ENCODE measurements at places on chromosomes 5 and 9.

DNA sequence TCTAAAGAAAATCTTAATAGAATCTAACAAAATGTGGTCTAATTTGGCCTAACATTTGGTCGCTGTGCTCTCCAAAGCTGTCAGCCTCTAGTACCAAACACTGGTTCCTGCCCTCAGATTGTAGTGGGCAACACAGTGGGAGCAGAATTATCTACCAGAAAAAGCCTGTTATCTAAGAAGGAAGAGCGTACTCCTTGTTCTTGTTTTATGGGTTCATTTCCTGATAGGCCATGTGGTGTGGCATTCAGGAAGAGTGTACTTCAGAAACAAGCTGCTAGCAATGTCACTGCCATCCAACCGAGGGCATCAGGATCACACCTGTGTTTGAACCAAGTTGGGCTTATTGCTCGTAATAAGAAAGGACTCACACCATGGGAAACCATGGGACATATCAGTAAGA lies 487.9 kb upstream of the DAP start:
- DNase-seq, result no peak

- DNase-seq, result no peak
Measured at GRCh38 chr5:74105126-74105780, 479.3 kb downstream of the ARHGEF28 start.

DNA sequence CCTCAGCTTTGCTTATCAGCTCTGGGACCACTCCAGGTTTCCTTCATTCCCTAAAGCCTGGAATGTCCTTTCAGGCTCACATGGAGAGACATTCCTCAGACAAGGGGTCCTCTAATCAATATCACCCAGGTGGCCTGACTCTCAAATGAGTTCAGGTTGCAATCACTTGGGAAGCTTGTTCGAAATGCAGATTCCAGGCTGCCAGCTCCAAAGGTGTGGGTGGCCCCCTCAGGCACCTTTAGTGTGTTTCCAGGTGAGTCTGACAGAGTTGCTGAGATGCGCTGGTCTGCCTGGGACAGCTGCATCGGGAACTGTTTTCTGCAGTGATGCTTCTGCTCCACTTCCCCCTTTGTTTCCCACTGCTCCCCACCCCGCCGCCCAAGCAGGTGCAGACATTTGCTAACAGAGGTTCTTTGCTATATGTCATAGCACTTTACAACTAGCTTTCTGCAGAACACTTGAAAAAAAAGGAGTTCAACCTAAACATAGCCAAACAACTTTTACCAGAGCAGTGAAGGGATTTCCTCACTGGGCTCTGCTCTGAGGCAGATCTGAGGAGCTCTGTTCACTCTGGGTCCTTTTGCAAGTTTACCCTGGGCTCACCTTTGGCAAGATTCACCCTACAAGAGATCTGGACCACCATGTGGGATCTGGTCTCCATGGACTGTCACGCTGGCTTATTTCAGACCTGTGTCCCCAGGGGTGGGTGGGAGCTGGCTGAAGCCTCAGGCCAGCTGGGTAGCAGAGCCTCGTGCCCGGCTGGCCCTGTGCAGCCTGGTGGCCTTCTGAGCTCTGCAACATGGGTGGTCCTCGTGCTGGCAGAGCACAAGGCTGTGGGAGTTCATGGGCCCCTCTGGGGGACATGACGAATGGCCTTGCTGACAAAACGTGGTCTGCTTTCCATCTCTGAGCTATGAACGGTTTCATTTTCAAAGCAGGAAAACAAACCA lies 539.6 kb downstream of the CCDC171 start:
- no peak for DNase-seq

- DNase-seq, result peak; percentile 4
Measured at GRCh38 chr9:35859310-35859989, 10.8 kb downstream of the OR13J1 start.

DNA sequence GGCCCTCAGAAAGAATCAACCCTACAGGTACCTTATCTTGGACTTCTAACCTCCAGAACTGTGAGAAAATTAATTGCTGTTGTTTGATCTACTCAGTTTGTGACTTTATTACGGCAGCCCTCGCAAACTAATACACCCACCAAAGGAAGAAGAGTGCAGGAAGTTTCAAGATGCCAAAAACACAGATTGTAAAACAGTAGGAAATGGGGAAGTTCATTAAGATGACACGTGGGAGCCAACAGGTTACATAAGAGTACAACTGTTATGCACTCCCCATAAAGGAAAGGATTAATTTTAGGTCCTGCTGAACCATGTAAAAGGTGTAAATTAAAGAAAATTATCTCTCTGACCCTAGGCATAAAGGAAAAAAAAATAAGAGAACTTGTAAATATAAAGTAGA lies 294.3 kb downstream of the EPB41L4A start:
- DNase-seq, result no peak

All from fibroblast of lung (primary cell).